ENCODE measurements at places on chromosomes 1 and 21.

DNA sequence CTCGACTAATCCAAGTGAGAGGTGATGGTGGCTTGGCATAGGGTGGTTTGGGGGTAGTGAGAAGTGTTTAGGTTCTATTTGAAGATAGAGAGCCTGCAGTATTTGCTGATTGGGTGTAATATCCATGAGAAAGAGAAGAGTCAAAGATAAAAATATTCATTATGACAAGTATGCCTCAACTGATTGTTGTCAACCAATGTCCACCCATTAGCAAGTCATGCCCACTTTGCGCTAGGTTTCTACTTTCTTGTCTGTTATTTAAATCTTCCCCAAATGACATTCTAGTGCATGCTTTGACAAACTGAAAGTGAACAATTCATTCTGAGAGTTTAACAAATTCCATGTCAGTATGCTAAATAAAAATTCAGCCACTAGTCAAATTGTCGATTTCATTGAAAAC is 3.8 kb upstream of the XCL1 start:
- DNase-seq, result no peak

DNA sequence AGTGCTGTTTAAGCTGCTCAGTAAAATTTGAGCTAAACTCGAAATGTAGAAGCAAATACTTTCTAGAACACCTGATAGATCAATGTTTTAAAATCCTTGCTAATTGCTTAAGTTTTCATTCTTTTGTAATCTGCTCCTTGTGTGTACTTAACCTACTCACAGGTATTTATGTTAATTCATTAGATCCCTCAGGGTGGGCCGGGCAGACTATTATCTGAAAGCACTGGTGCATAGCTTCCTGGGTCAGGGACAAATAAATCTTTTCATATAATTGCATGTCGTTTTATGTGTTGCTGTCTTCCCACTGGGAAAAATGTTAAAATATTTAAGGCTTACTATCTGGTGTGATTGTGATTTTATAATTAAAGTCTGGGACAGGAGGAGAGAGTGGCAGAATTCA is 440.5 kb downstream of the SMYD3 start:
- no peak for DNase-seq

- DNase-seq, result no peak
These were observed 34.6 kb upstream of the HEATR1 start for GRCh38 chr1:236638945-236639344.

- DNase-seq, result no peak
These were observed 136.9 kb upstream of the BMP8A start for GRCh38 chr1:39354572-39354971.

DNA sequence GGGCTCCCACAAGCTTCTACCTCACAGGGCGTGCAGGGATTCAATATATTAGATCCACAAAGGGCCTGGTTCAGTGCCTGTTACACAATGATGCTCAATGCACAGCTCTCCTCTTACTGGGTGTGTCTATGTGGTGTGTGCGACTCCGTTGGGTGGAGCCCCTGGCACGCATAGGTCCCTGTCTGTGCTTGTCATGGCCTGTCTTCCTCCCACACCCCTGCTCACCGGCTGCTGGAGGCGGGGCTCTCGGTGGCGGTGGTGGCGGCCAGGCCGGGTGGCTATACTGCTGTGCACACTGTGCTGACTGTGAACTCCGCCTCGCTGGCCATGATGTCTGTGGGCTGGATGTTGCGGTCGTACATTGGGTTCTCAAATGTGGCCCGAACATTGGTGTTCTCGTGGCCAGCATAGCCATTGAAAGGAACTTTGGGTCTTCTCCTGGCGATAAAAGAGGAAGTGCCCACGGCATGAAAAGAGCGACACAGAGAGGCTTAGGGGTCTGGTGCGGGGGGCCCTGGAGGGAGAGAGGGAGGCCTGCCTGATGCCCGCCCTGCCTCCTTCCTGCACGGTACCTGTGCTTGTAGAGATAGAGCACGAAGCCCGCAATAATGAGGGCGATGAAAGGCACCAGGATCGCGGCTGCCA is 46.9 kb downstream of the ZSCAN20 start:
- DNase-seq, result no peak

GRCh38 chr21:35136586-35137219 is 87.6 kb upstream of the RUNX1 start:
- no peak for DNase-seq

GRCh38 chr1:226618380-226618779 is 69.8 kb downstream of the STUM start:
- no peak for DNase-seq

- DNase-seq, result no peak
These were observed 594 bp downstream of the GLMN start for GRCh38 chr1:92298213-92298572.

GRCh38 chr1:246647513-246647912 is 76.7 kb upstream of the SCCPDH start:
- no peak for DNase-seq

DNA sequence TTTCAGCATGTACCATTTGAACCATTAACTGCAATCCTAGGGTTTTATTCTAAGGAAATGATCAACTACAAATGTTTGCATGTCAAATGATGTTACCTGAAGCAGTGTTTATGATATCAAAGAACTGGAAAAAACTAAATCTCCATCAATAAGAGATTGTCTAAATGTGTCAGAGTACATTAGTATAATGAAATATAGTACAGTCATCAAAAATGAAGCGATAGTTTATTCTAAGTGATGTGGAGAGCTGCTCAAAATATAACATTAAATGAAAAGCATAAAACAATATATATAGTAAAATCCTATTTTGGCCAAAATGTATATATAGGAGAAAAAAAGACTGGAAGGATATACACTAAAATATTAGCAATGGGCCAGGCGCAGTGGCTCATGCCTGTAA is 24.0 kb downstream of the AKNAD1 start:
- DNase-seq, result no peak

GRCh38 chr21:18204931-18205330 is 39.7 kb upstream of the CHODL start:
- no peak for DNase-seq

DNA sequence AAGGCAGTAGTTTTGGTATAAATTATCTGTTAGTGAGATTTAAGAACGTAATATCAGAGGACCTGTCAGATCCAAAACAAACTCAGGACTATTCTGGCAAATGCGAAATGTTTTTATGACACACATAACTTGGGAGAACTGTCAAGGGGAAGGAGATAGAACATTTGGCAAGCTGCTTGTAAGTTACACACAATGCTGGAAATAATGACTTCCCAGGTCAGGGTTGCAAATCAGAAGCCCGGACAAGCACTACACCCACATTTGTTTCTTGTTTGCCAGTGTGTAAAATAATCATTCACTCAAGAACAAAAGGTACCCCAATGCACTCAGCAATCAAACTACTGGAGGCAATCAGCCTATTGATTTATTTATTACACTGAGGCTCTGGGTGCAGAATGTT is 354.7 kb downstream of the KCNH1 start:
- DNase-seq, result no peak

All from CD4-positive, alpha-beta memory T cell (primary cell).